ENCODE measurements at places on chromosomes 1 and 21. TPM values are rescaled to one million over a fixed set of nuclear protein-coding genes. Genes with fewer than 3 reads are reported as not detected.

Gene OR6N1
- polyA plus RNA-seq = not detected

DNA sequence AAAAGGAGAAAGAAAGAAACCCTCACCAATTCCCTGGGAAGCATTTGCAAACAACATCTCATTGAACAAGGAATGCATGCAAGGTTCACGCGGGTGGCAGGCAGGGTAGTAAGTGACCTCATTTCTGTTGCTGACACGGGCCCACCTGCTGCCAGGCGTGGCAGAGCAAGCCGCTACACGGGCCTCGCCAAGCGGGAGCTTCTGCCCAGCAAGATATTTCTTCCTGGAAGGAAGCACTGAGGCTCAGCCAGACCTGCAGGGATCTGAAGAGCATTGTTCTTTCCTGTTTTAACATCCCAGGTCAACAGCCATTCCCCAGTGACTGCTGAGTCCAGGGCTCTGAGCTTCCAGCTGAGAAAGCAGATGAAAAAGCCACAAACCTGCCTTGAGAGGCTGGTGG lies 91.9 kb upstream of the IGSF21 start:
- no peaks in the 10 kb centered on the region for H3K4me1 ChIP-seq
- no peak overlapping the region for H3K27ac ChIP-seq
- H3K4me3 ChIP-seq = no peak overlapping the region
- H3K36me3 ChIP-seq = no peaks in the 10 kb centered on the region
- H3K27me3 ChIP-seq = no peaks in the 10 kb centered on the region
- DNase-seq = no peak

GRCh38 chr1:111729946-111730681 lies 9.1 kb downstream of the INKA2 start:
- no peaks in the 10 kb centered on the region for H3K27me3 ChIP-seq
- no peak overlapping the region for H3K4me3 ChIP-seq
- no peak overlapping the region for H3K27ac ChIP-seq
- peaks cover 64% of the 10 kb centered on the region for H3K4me1 ChIP-seq

DNA sequence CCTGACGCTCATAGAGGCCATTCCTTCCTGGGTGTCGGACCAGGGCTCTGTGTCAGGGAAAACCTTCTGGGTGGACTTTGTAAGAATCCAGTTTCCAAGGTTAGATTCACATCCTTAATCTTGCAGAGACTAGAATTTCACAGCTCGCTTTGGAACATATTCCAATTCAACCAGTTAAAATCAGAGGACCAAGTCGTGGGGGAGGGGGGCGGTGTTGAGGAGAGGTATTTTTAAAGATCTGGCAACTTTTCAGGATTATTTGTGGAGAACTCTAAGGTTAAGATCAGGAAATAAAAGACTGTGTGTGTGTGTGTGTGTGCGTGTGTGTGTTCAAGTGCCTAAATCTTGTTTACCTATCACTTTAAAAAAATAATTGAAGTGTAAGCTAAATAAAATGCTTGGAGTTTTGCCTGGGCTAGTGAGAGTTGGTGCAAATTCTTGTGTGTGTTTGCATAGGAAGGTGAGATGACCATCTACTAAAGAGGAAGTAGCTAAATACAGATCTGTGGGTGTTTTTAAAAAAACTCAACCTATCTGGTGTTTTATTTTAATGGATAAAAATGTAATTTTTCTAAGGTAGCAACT lies 21.8 kb downstream of the TENT5C start:
- no peak overlapping the region for H3K27ac ChIP-seq
- H3K4me1 ChIP-seq = no peaks in the 10 kb centered on the region
- no peaks in the 10 kb centered on the region for H3K27me3 ChIP-seq
- no peaks in the 10 kb centered on the region for H3K36me3 ChIP-seq
- DNase-seq = no peak
- no peak overlapping the region for H3K4me3 ChIP-seq

DNA sequence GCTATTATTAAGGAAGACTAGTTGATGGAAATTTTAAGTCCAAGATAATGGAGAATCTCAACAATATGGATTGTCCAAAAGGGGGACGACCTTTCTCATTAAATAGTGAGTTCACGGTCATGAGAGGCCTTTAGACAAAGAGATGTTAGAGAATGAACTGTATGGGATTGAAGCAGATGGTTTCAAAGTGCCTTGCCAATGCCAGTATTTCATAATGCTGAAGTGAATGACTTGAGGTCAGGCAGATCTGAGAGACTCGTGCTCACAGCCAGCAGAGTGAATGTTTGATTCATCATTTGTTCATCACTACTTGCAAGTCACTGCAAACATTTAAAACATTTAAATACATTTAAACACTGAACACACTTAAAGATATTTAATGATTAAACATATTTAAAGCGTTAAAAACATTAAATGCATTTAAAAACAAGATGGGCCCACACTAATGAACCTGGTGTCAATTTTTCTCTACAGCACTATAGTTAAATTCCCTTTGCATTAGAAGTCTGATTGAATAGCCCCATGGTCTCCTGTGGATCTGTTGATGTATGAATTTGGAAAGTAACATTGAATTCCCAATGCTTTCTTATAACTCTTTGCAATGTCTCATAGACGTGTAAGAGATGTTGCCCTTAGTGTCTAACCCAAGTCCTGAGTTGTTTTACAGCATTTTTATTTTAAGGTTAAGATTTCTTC lies 80.7 kb downstream of the TGFB2 start:
- H3K27me3 ChIP-seq = no peaks in the 10 kb centered on the region
- peaks cover 22% of the 10 kb centered on the region for H3K4me1 ChIP-seq
- peak; percentile 72 for DNase-seq
- no peaks in the 10 kb centered on the region for H3K36me3 ChIP-seq
- H3K4me3 ChIP-seq = no peak overlapping the region
- H3K27ac ChIP-seq = peak overlapping the region; percentile 58

- no peak overlapping the region for H3K27ac ChIP-seq
- peaks cover 18% of the 10 kb centered on the region for H3K27me3 ChIP-seq
- DNase-seq = no peak
- H3K4me1 ChIP-seq = no peaks in the 10 kb centered on the region
- no peaks in the 10 kb centered on the region for H3K36me3 ChIP-seq
- no peak overlapping the region for H3K4me3 ChIP-seq
Measured at GRCh38 chr21:33189237-33189636, 40.5 kb upstream of the IFNAR2 start.

Gene CD160
- polyA plus RNA-seq = 0.09 TPM

Gene PRSS38
- polyA plus RNA-seq = not detected

GRCh38 chr1:93620841-93621210 lies 60.8 kb downstream of the BCAR3 start:
- peaks cover 97% of the 10 kb centered on the region for H3K4me1 ChIP-seq
- H3K36me3 ChIP-seq = no peaks in the 10 kb centered on the region
- DNase-seq = no peak
- H3K27me3 ChIP-seq = no peaks in the 10 kb centered on the region

GRCh38 chr1:19310061-19310460 lies 1.9 kb downstream of the AKR7A2 start:
- no peak for DNase-seq
- H3K4me1 ChIP-seq = peaks cover 55% of the 10 kb centered on the region
- H3K36me3 ChIP-seq = peaks cover 10% of the 10 kb centered on the region

GRCh38 chr1:186682736-186683135 lies 2.5 kb upstream of the PTGS2 start:
- no peaks in the 10 kb centered on the region for H3K4me1 ChIP-seq
- no peaks in the 10 kb centered on the region for H3K27me3 ChIP-seq
- H3K36me3 ChIP-seq = no peaks in the 10 kb centered on the region
- H3K27ac ChIP-seq = no peak overlapping the region
